ENCODE measurements at places on chromosomes 11 and 22. TPM values are rescaled to one million over a fixed set of nuclear protein-coding genes. Genes with fewer than 3 reads are reported as not detected.
A peak's percentile ranks its signal among the peaks of the same experiment; 100 is the strongest.

The BACE1 gene
- 0.89 TPM for total RNA-seq

The FAT3 gene
- not detected for total RNA-seq

The OR6A2 gene
- total RNA-seq, result 0.20 TPM

The TRIM48 gene
- not detected for total RNA-seq

The LMO2 gene
- not detected for total RNA-seq

The DDI1 gene
- not detected for total RNA-seq

The LINC01488 gene
- total RNA-seq, result not detected

DNA sequence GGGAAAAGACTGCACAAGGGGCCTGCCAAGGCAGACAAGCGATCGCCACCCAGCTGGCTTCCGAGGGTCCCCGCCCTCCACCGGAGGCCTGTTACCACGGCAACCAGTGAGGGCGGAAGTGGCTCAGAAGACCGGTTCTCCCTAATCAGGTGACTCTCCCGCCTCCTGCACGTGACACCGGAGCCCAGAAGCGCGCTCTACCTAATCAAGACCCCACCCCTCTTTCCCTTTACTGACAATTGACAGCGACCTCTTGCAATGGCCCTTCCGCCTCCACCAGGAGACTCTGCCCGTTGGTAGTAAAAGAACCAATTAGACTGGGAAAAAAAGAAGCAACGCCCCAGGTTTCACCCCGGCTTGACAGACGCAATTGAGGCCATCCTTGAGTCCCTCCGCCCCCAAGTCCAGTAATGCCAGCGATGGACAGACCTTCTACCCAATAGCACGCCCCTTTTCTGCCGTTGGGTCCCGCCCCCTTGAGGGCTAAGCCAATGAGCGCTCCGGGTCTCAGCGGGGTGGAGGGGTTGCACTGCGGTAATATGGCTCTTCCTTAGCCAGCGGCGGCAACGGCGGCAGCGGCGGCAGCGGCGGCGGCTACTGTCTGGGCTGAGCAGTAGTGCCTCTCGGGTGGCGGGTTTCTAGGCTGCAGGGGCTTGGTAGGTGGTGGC is at the start of gene UVRAG:
Gene UVRAG, plus strand, starts transcription at position 534 of the 668 bp plus-strand sequence. CDS start 198 bp downstream, outside the sequence.
- H3K36me3 ChIP-seq, result no peaks in the 10 kb centered on the region
- no peak within 1 kb of the TSS for H3K4me3 ChIP-seq
- H3K27me3 ChIP-seq, result no peaks in the 10 kb centered on the region
- peaks cover 7% of the 10 kb centered on the region for H3K4me1 ChIP-seq
- no peak within 1 kb of the TSS for H3K27ac ChIP-seq

DNA sequence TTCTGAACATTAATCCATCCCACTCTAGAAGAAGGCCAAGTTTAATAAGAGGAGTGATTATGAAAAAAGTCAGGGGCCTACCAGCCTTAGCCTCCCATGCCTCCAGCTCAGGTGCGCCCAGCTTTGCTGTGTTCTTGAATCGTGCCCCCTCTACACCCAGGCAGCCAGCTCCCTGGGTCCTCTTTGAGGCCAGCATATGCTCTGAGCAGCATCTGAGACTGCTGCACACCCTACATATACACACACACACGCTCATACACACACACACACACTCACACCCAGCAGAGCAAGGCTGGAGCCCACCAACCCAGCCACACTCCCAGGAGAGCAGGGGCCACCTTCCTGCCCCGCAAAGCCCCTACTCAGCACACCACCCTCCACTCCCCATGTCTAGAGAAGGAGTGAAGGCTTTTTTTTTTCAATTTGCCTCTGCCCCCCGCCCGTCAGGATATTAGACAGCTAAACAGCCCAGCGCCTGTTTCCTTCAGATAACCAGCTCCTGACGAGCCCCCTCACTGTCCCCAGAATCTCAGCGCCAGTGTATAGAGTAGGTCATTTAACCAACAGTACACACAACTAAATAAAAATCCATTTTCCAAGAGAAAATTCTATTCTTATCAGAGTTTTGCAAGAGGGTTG is 121.6 kb downstream of the BUD13 start:
- peaks cover 12% of the 10 kb centered on the region for H3K27me3 ChIP-seq
- no peaks in the 10 kb centered on the region for H3K36me3 ChIP-seq

- peaks cover 12% of the 10 kb centered on the region for H3K4me1 ChIP-seq
- H3K27me3 ChIP-seq, result peaks cover 2% of the 10 kb centered on the region
- no peaks in the 10 kb centered on the region for H3K36me3 ChIP-seq
- H3K27ac ChIP-seq, result no peak overlapping the region
- no peak for DNase-seq
Observed at GRCh38 chr22:50313021-50313420, 5.6 kb upstream of the PLXNB2 start.

DNA sequence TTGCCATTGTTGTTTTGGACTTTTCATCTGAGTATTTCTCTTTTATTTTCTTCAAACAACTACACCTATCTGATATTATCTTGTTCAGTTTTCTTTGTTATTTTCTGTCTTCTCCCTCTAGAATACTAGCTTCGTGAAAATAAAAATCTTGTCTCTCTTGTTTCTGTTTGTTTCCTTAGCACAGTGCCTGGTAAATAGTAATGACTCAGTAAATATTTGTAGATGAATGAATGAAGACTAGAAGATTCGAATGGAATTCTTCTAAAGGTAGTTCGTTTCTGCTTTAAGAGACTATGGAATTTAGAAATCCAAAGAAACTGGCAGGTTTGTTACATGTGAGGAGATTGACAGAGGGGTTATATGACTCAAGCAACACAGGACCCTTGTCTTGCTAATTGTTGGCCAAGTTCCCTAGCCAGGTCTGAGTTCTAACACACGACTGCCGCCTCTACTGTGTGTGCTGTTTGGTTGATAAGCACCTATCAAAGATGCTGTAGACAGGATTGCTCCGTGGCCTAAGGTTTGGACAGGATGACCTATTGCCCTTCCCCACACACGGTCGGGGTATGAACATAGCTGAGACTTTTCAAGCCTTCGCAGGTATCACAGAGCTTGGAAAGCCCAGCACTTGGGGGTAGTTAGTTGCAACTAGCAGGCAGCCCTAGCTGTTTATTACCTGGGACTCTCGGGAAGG is 831 bp upstream of the TMEM135 start:
- peaks cover 25% of the 10 kb centered on the region for H3K4me1 ChIP-seq
- DNase-seq, result no peak
- peak overlapping the region; percentile 91 for H3K4me3 ChIP-seq
- H3K27ac ChIP-seq, result peak overlapping the region; percentile 86
- no peaks in the 10 kb centered on the region for H3K27me3 ChIP-seq

- H3K36me3 ChIP-seq, result no peaks in the 10 kb centered on the region
- no peak overlapping the region for H3K27ac ChIP-seq
- DNase-seq, result no peak
- H3K27me3 ChIP-seq, result peaks cover 3% of the 10 kb centered on the region
- no peak overlapping the region for H3K4me3 ChIP-seq
Observed at GRCh38 chr22:43238526-43239006, 51.6 kb upstream of the TTLL12 start.

GRCh38 chr11:5666402-5666793 is 18.5 kb downstream of the TRIM5 start:
- H3K36me3 ChIP-seq, result peaks cover 22% of the 10 kb centered on the region
- no peak for DNase-seq
- H3K4me3 ChIP-seq, result no peak overlapping the region
- H3K27ac ChIP-seq, result no peak overlapping the region

GRCh38 chr11:20058749-20059458 is 101.4 kb downstream of the DBX1 start:
- H3K4me3 ChIP-seq, result no peak overlapping the region
- H3K36me3 ChIP-seq, result no peaks in the 10 kb centered on the region
- peaks cover 6% of the 10 kb centered on the region for H3K27me3 ChIP-seq
- no peaks in the 10 kb centered on the region for H3K4me1 ChIP-seq

- no peaks in the 10 kb centered on the region for H3K4me1 ChIP-seq
- no peak for DNase-seq
- no peak overlapping the region for H3K27ac ChIP-seq
- peaks cover 14% of the 10 kb centered on the region for H3K27me3 ChIP-seq
- no peak overlapping the region for H3K4me3 ChIP-seq
Observed at GRCh38 chr11:108643974-108644373, 20.9 kb upstream of the DDX10 start.

DNA sequence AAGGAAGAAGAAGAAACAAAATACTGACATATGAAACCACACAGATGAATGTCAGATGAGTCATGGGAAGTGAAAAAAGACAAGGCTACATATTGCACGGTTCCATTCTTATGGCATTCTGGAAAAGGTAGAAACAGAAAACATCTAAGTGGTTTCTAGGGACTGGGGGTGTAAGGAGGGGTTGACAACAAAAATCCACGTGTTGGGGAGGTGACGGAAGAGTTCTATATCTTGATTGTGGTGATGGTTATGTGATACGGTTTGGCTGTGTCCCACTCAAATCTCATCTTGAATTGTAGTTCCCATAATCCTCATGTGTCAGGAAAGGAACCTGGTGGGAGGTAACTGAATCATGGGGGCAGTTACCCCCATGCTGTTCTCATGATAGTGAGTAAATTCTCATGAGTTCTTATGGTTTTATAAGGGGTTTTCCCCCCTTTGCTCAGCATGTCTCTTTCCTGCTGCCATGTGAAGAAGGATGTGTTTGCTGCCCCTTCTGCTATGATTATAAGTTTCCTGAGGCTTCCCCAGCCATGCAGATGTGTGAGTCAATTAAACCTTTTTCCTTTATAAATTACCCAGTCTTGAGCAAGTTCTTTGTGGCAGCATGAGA is 6.4 kb upstream of the ARFGAP3 start:
- H3K27ac ChIP-seq, result peak overlapping the region; percentile 65
- DNase-seq, result no peak
- peak overlapping the region; percentile 70 for H3K4me3 ChIP-seq
- H3K36me3 ChIP-seq, result peaks cover 11% of the 10 kb centered on the region
- peaks cover 23% of the 10 kb centered on the region for H3K4me1 ChIP-seq

DNA sequence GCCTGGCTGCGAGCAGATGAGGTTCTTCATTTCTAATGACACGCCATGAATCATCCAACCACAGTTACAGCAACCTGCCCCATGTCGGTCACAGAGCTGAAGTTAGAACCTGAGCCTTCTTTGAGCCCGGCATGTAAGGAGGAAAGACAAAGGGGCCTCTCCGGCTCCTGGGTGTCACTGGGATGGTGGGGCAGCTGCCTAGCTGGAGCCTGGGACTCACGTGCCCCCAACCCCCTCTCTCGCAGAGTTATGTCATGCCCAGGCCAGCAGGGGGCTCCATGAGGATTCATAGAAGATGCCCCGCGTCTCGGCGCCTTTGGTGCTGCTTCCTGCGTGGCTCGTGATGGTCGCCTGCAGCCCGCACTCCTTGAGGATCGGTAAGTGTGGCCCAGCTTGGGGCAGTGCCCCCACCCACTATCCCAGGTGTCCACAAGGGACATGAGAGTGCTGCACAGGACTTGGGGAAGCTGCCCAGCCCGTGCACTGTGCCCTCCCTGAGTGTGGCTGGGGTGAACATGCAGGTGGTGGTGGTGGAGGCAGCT is 148.5 kb downstream of the GRIK4 start:
- peaks cover 6% of the 10 kb centered on the region for H3K27me3 ChIP-seq
- DNase-seq, result peak; percentile 68
- H3K27ac ChIP-seq, result peak overlapping the region; percentile 11
- H3K4me3 ChIP-seq, result no peak overlapping the region

DNA sequence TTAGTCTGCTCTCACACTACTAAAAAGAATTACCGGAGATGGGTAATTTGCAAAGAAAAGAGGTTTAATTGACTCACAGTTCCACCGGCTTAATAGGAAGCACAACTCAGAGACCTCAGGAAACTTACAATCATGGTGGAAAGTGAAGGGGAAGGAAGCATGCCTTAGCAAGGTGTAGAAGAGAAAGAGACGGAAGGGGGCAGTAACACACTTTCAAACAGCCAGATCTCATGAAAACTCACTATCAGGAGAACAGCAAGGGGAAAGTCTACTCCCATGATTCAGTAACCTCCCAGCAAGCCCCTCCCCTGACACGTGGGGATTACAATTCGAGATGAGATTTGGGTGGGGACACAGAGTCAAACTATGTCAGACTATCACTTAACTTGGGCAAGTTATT is 236.6 kb upstream of the ANO3 start:
- DNase-seq, result no peak
- peaks cover 5% of the 10 kb centered on the region for H3K36me3 ChIP-seq
- H3K4me3 ChIP-seq, result no peak overlapping the region

- H3K4me1 ChIP-seq, result no peaks in the 10 kb centered on the region
- no peak overlapping the region for H3K27ac ChIP-seq
- DNase-seq, result no peak
- H3K4me3 ChIP-seq, result no peak overlapping the region
- peaks cover 3% of the 10 kb centered on the region for H3K27me3 ChIP-seq
Observed at GRCh38 chr11:19890308-19890707, 177.7 kb downstream of the NAV2 start.

GRCh38 chr22:27614006-27614649 is 187.4 kb downstream of the MN1 start:
- no peaks in the 10 kb centered on the region for H3K36me3 ChIP-seq
- no peak overlapping the region for H3K4me3 ChIP-seq

- H3K27ac ChIP-seq, result no peak overlapping the region
- H3K4me1 ChIP-seq, result peaks cover 6% of the 10 kb centered on the region
- H3K36me3 ChIP-seq, result peaks cover 20% of the 10 kb centered on the region
- no peak for DNase-seq
- H3K4me3 ChIP-seq, result no peak overlapping the region
Observed at GRCh38 chr22:36299911-36300310, 47.0 kb downstream of the APOL1 start.

- no peak for DNase-seq
- no peak overlapping the region for H3K4me3 ChIP-seq
- no peak overlapping the region for H3K27ac ChIP-seq
- no peaks in the 10 kb centered on the region for H3K36me3 ChIP-seq
Observed at GRCh38 chr11:124917115-124917637, 1.9 kb upstream of the HEPN1 start.

GRCh38 chr22:27724157-27724556 is 77.4 kb downstream of the MN1 start:
- H3K4me3 ChIP-seq, result no peak overlapping the region
- no peaks in the 10 kb centered on the region for H3K4me1 ChIP-seq
- no peak for DNase-seq
- H3K27ac ChIP-seq, result no peak overlapping the region
- H3K27me3 ChIP-seq, result peaks cover 24% of the 10 kb centered on the region
- H3K36me3 ChIP-seq, result no peaks in the 10 kb centered on the region

DNA sequence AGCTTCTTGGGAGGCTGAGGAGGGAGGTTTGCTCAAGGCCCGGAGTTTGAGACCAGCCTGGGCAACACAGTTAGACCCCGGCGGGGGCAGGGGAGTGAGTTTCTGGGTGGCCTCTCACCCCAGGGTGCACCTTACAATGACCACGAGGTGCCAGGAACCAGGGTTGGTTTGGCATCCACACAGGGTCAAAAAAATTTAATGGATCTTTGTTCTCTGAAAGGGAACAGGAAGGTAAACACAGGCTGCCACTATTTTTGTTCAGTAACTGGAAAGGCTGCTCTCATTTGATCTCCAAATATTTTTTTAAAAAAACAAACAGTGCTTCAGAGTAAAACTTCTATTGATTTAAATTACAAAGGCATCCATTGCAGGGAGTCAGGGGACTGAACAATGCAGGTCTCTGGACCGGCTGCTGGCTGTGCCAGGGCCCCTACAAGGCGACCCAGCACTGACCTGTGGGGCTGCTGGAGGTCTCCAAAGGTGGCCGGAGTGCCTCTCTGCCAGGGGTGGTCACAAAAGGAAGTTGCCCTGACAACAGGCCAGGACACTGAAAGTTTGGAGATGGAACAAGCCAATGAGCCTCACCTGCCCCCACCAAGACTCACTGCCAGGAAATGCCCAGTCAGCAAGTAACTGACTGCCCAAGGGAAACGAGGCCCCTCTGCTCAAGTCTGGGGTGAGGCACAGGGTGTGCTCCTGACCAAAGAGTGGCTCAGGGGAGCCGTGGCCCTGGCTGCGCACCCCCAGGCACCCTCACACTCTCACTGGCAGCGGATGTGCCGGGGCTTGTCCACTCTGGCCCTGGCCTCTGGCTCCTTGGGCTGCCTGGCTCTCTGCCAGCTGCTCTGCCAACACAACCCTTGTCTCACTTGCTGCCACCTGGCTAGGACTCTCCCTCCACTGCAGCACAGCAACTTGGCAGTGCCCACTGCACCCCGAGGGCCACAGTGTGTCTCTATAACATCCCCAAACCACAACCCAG is 51.8 kb downstream of the ARFGAP3 start:
- H3K27ac ChIP-seq, result no peak overlapping the region
- H3K27me3 ChIP-seq, result no peaks in the 10 kb centered on the region
- no peak for DNase-seq
- H3K4me3 ChIP-seq, result no peak overlapping the region
- H3K36me3 ChIP-seq, result peaks cover 6% of the 10 kb centered on the region

All from natural killer cell treated with Interleukin-12 subunit alpha and Interleukin-12 subunit beta and Interleukin-15 and Interleukin-18, amount 100 ng/mL, for 72 hours (primary cell).